ENCODE measurements at places on chromosomes 4 and X. TPM values are rescaled to one million over a fixed set of nuclear protein-coding genes. Genes with fewer than 3 reads are reported as not detected.

Gene GPR173
- polyA plus RNA-seq, result 24.5 TPM

Gene KLHL4
- 30.3 TPM for polyA plus RNA-seq

Gene SRPX2
- polyA plus RNA-seq, result 14.8 TPM

Gene CCDC160
- polyA plus RNA-seq, result 11.7 TPM

Gene REELD1
- polyA plus RNA-seq, result 0.23 TPM

Gene CHM
- 32.9 TPM for polyA plus RNA-seq

Gene RAI2
- polyA plus RNA-seq, result 12.0 TPM

Gene FGD1
- 19.4 TPM for polyA plus RNA-seq

Gene ADH7
- polyA plus RNA-seq, result not detected

DNA sequence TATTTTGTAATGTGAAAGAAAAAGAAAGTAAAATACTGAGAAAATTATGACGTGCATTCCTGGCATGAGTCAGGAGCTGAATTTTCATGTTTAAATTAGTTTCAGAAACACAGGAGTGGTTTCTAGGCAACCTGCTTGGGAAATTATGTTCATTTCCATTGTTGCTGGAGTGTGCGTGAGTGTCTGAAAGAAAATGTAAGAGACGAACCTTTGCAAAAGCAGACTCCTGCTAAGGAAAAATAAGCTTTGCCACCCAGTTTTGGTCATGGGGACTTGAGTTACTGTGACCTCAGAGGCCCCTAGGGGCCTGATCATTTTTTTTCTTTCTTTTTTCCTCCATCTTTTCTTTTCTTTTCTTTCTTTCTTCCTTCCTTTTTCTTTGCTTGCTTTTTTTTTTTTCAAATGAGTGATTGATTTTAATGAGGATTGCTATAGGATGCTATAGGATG lies 18.8 kb upstream of the CHRNA9 start:
- DNase-seq, result no peak

- DNase-seq, result no peak
These were observed 128.6 kb downstream of the SHROOM3 start for GRCh38 chr4:76563454-76564122.

DNA sequence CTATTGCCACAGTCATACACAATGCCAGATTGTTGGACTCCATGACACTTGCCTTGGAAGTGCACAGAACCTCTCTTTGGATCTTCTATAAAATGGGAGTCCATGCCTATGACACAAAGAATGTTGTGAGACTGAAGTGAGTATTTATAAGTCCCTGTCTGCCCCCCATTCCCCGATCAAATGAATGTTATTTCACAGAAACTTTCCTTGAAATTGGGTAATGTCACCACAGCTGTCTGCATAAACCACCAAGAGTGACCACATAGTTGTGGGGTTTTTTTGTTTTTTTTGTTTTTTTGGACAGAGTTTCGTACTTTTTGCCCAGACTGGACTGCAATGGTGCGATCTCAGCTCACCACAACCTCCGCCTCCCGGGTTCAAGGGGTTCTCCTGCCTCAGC lies 27.1 kb upstream of the REST start:
- no peak for DNase-seq

DNA sequence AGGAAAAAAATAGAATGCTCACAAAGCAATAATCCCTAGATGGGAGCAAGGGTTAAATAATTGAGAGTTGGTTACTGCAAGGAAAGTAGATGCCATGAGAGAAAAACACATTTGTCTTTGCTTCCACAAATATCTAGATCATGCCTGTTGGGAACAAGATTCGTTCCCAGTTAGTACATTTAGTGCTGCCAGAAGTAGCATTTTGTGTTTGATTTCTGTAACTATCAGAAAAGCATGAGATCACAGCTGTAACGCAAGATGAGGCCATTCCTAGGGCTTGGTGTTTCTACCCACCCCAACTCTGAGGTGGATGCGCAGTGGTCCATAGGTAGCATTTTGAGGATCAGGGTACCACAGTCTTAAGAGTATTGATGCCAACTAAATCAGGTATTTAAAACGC lies 20.4 kb upstream of the PDK3 start:
- no peak for DNase-seq

GRCh38 chrX:120269373-120270035 lies 18.9 kb downstream of the ZBTB33 start:
- DNase-seq, result no peak

- no peak for DNase-seq
These were observed 997 bp downstream of the NKX1-1 start for GRCh38 chr4:1405254-1405635.

DNA sequence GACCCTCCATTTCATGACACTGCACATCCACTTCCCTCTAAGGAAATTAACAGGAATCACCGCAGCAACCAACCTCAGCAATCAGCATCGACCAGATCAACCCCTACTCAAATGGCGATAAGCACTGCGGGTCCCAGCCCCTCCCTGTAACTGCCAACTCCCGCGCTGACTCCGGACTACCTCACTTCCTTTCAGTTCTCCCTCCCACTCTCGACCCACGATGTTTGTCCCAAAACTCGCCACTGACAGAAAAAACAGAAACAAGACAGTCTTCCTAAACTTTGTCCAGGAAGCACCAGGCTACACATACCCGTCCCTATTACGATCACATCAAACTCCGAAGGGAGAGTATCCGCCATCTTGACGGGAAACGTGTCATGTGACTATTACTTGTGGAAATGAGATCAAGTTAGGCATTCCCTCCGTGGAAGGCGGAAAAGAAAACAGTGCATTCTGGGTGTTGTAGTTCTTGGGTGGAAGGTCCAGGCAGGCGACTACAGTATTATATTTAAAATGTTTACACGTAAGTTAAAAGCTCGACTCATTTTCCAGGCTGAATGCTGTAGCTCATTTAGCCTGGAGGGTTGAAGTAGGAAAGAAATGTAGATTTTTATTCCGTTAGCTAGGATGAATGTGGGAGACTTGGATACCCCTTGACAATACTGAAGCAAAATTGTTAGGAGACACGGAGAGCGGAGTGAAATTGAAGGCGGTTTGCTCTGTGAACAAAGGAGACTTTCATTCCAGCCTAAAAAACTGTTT lies at the start of gene CHM:
Gene CHM, minus strand, starts transcription at position 385 of the 762 bp plus-strand sequence. Its CDS starts 26 bp downstream, at position 359.
- DNase-seq, result peak; percentile 74

- no peak for DNase-seq
These were observed 561.5 kb downstream of the BCOR start for GRCh38 chrX:39536211-39536610.

- no peak for DNase-seq
These were observed 35.2 kb upstream of the PHEX start for GRCh38 chrX:21996872-21997455.

DNA sequence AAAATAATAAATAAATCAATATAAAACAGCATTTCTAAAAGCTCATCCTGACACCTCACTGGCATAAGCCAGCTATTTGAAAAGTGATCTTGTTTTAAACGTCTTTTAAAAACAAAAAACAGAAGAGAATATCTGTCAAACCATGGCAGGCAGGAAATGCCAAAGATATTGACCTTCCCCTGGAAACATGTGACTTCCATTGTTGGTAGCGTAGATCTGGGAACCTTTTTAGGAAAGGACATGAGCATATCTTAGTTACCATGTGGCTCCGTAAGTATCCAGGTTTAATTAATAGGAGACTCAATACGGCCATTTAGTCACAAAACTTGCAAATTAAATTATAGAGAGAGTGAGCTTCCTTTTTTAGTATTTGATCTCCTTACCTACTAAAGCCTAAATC lies 83.0 kb upstream of the KLHL4 start:
- DNase-seq, result no peak

GRCh38 chrX:13808293-13808692 lies 8.6 kb downstream of the GPM6B start:
- no peak for DNase-seq

- no peak for DNase-seq
These were observed 116.0 kb downstream of the MXRA5 start for GRCh38 chrX:3230496-3230895.

- no peak for DNase-seq
These were observed 447.5 kb upstream of the PITX2 start for GRCh38 chr4:111070390-111070789.

GRCh38 chr4:26319949-26320537 lies 771 bp upstream of the RBPJ start:
- DNase-seq, result no peak

GRCh38 chr4:74962584-74962983 lies 29.7 kb downstream of the PARM1 start:
- DNase-seq, result no peak

DNA sequence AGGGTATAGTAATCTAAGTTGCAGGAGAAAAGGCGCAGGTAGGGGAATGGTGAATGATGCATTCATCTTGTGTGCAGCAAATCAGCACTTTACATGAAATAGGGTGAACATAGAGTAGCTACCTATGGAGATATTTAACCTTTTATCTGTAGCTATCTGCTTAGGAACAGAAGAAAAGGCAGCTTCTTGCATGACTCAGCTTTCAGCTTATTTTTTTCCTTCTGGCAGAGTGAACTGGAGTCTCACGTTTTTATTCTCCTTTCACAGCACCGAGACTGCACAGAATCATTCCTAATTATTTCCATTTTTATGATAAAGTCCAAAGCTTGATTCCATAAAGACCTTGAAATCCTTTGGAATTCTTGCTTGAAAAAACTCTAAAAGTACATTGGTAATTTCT lies 4.8 kb upstream of the SCOC start:
- no peak for DNase-seq

GRCh38 chrX:26590849-26591248 lies 374.9 kb downstream of the MAGEB5 start:
- DNase-seq, result no peak

- no peak for DNase-seq
These were observed 87.0 kb upstream of the TRPC3 start for GRCh38 chr4:122038896-122039295.

DNA sequence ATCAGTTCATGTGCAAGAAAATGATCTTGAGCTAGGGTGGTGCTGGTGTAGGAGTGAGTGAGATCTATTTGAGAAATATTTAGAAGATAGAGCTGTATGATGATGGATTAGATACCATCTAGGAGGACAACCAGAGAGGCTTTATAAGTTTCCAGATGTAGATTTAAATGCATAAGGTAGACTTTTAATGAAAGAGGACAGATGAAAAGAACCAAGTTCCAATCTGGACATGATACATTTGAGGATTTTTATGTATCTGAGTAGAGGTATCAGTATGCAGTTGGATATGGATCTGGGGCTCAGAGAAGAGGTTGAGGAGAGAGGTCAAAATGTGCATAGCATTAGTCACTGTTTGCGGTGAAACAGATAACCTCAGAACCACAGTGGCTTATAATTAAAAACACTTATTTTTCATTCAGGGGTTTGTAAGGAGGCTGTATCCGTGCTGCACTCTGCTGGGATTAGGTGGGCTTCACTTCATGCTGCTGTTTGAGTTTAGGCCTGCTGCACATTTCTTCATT lies 348.7 kb downstream of the BMPR1B start:
- DNase-seq, result no peak

DNA sequence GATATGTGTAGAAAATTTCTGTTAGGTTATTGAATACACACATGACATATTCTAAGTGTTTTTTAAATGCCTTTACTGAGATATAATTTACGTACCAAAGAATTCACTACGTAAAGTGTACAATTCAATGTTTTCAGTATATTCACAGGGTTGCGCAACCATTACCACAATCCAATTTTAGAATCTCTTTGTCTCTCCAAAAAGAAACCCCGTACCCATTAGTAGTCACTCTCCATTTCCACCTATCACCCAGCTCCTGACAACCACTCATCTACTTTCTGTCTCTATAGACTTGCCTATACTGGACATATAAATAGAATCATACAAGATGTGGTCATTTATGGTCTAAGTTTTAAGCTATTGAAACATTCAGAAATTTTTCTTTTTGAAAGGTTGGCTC lies 53.0 kb upstream of the FBXW7 start:
- DNase-seq, result no peak

DNA sequence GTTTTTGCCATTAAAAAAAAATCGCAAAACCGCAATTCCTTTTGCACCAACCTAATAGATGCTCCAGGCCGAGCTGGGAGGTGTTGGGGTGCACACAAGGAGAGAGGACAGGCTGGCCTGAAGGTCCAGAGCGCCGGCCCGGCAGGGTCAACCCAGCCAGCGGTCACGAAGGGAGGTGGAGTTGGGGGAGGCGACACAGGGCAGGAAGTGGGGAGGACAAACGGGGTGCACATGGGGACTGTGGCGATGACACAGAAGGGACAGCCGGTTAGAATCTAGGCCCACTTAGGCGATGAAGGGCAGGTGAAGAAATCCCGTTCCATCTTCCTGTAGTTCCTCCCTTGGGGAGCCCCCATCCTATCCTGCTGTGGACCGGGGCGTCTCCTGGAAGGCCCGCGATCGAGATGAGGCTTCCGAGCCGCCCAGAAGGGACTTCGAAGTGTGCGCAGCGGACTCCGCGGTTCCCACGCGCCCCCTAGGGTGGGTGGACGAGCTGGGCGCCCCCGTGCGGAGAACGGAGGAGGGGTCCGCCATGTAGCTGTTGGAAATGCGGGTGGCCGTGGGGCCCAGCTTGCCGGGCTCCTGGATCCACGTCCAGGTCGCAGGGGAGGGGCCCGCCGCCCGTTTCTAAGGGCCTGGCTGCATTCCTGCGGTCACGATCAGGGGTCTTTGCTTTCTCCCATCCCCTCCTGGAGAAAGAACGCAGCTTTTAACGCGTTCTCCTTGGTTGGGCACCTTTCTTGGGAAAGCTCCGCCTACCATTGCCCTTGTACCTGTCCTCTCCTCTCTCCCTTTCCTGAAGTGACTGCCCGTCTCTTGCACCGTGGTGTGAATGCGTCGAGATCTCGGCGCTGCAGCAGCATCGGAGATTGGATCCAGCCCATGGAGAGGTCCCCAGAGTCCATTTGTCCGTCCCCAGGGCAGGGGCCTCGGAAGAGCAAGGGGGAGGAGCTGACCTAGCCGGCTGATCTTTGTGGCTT lies 17.0 kb upstream of the HPF1 start:
- DNase-seq, result no peak

DNA sequence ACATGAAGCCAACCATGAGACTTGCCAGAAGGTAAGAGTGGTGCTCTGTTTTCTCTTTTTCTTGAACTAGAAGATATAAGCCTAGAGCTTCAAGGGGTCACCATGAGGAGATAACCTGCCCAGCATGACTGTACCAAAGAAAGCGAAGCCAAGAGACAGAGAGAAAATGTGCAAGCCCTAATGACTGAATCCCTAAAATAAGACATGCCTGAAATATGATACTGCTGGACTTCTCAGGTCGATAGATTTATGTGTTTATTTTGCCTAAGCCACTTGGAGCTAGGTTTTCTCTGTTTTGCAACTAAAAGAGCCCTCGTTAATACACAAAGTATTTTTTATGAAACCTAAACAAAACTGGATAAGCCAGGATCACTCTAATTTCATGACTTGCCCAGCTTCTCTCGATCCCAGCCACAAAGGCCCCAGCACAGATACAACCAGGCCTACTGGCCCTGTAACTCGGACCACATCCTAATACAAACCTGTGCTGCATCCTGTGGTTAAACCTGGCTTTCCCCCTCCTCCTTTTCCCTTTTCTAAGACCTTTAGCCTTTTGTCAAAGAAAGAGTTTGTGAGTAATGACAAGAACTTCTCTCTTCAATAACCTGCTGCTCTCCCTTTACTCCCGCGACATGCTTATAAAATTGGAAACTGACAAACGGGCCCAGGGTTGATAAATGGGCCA lies 185.8 kb downstream of the APBB2 start:
- no peak for DNase-seq

GRCh38 chr4:56186808-56187523 lies 200.3 kb downstream of the AASDH start:
- DNase-seq, result no peak

- no peak for DNase-seq
These were observed 78.0 kb upstream of the DRD5 start for GRCh38 chr4:9703391-9703790.

- no peak for DNase-seq
These were observed 37.7 kb downstream of the NHS start for GRCh38 chrX:17412692-17413091.
